Activated naive CD4-positive, alpha-beta T cell treated with anti-CD3 and anti-CD28 coated beads for 36 hours (primary cell): ENCODE measurements at places on chromosomes 7 and 10. TPM values are rescaled to one million over a fixed set of nuclear protein-coding genes. Genes with fewer than 3 reads are reported as not detected.

DNA sequence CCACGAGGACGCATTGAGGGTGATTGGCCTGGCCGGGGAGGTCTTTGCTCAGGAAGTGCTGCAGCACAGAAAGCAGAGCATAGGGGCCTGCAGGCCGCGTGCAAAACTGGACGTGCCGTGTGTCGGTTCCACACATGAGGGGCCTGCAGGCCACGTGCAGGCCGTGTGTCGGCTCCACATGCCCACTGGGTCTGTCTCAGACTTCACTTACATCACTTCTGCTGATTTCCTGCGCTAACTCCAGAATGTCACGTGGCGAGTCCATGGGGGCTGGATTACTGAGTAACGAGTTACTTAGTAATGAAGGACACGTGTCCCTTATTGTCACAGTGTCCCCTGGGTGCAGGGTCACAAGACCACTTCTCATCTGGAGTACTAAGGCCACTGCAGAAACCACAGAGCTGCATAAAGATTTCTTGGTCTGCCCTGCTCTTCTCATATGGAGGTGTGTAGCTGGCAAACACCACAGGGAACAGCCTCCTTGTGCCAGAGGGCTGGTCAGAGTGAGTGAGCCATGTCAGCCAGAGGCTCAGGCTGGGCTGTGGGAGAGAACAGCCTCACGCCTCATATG, 60.8 kb downstream of the GDI2 start:
- no peak overlapping the region for H3K4me3 ChIP-seq
- H3K27me3 ChIP-seq, result no peaks in the 10 kb centered on the region
- DNase-seq, result no peak

DNA sequence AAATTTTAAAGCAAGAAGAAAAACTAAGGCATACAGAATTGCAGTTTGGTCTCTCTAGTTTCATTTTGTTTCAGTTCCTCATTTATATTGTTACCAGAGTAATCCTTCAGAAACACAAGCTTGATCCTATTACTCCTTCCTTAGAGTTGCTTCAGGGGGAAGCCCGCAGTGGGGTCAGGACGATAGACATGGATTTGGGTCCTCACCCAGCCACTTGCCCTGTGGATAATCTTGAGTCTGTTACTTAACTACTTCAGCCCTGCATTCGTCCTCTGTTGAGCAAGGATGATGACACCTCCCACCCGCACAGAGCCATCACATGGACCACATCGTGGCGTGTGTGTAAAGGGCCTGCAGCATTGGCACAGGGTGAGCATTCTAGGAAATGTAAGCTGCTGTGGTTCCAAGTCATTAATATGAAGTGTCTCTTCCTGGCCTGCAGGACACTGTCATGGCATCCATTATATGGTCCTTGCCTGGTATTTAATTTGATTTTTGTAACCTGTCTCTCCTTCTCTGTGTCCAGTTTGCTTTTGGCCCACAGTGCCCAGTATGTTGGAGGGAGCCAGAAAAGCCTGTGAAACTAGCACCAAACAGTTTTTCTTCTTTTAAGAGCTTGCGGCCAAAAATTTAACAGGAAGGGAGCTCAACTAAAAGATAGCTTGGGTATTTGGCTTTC, 111.2 kb downstream of the EEPD1 start:
- no peak overlapping the region for H3K4me3 ChIP-seq
- no peak overlapping the region for H3K27ac ChIP-seq
- H3K36me3 ChIP-seq, result no peaks in the 10 kb centered on the region
- no peaks in the 10 kb centered on the region for H3K27me3 ChIP-seq

DNA sequence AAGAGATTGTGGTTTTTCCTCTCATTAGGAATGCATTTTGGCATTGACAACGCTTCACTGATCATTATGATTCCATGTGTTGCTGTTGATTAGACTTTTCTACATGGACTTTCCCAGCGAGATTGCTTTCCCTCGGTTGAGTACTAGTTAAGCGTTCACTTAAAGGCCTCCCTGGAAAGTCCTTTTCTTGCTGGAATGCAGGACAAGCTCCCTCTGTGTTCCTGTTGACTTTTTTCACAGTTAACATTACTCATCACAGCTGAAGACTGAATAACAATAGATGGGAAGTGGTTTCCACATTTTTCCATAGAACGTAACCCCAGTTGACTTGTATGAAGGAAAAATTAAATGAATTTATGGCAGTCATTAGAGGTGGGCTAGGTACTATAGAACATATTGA, 2.6 kb upstream of the CAV1 start:
- no peak overlapping the region for H3K27ac ChIP-seq
- no peaks in the 10 kb centered on the region for H3K36me3 ChIP-seq
- no peak for DNase-seq
- peaks cover 19% of the 10 kb centered on the region for H3K4me1 ChIP-seq
- no peak overlapping the region for H3K4me3 ChIP-seq

DNA sequence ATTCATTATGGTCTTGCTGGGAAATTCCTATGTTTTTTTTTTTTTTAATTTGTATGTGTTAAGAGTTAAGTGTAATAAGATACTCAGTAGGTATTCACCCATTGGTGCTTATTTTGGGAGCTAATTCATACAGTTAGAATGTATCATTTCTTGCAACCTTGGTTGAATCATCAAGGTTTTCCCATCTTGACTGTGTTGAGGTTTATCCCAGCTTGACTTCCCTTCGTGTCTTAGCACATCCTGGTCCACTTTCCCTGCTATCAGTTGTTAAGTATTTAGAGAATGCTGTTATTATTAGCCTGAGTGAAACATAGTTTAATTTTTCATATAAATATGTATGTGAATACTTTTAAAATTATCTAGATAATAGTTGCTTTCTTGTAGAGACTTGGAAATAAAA, 20.8 kb downstream of the RALA start:
- peaks cover 6% of the 10 kb centered on the region for H3K36me3 ChIP-seq
- H3K4me3 ChIP-seq, result no peak overlapping the region
- H3K4me1 ChIP-seq, result peaks cover 71% of the 10 kb centered on the region
- H3K27me3 ChIP-seq, result no peaks in the 10 kb centered on the region
- H3K27ac ChIP-seq, result peak overlapping the region; percentile 34

DNA sequence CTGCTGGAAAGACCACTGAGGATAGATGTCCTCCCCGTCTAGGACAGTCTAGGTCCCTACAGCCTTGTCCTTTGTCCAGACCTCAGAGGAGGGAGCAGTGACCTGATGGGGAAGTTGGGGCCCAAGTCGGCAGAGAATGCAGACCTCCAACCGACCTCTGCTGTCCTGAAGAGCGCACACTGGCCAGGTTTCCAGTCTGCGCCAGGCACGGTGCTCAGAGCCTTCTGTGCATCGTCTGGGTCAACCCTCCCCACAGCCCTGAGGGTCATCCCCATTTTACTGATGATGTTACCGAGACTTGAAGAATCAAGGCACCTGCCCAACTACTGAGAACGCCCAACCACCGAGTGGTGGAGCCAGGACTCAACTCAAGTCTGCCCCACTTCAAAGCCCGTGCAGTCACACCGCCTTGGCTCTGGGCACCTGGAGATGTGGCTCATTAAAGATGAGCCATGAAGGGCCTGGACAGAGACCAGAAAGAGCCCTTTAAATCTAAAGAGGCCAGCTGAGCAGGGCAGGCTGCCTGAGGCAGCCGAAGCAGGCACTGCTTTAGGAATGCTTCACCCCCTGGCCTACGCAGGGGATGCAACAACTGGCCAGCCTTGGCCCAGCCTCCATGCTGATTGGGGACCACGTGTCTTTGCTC, 4.4 kb downstream of the ITPRIP start:
- H3K27me3 ChIP-seq, result no peaks in the 10 kb centered on the region
- peak overlapping the region; percentile 77 for H3K27ac ChIP-seq
- DNase-seq, result no peak
- H3K36me3 ChIP-seq, result peaks cover 14% of the 10 kb centered on the region

Gene PLPP4
- total RNA-seq, result not detected
